Ovary (tissue), 10 donors: ENCODE measurements at places on chromosomes 11 and 22. TPM values are rescaled to one million over a fixed set of nuclear protein-coding genes. Genes with fewer than 3 reads are reported as not detected.

- DNase-seq, result no peak
- H3K4me1 ChIP-seq, result peaks cover 20% of the 10 kb centered on the region
- H3K4me3 ChIP-seq, result no peak overlapping the region
- no peaks in the 10 kb centered on the region for H3K27me3 ChIP-seq
Measured at GRCh38 chr22:32617903-32618302, 143.3 kb downstream of the FBXO7 start.

DNA sequence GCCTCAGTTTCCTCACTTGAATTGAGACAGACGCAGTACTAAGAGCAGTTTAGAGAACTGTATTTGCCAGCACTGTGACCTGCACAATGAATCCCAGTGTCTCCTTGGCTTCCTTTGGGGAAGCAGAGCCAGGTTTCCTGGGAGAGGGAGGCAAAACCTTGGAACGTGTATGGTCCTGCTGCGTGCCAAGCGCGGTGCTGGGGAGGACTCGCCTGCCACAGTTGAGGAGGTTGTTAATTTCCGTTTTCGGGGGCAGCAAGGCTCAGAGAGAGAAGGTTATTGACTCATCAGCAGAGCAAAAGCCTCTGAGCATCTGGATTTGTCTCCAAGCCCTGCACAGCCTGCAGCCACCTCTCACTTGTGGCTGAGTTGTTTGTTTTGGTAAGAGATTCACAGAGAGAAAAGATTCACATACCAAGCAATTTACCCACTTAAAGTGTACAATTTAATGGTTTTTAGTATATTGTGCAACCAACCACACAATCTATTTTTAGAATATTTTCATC lies 10.8 kb downstream of the SYT12 start:
- no peaks in the 10 kb centered on the region for H3K27me3 ChIP-seq
- H3K36me3 ChIP-seq, result no peaks in the 10 kb centered on the region
- no peak for DNase-seq
- peaks cover 4% of the 10 kb centered on the region for H3K4me1 ChIP-seq

DNA sequence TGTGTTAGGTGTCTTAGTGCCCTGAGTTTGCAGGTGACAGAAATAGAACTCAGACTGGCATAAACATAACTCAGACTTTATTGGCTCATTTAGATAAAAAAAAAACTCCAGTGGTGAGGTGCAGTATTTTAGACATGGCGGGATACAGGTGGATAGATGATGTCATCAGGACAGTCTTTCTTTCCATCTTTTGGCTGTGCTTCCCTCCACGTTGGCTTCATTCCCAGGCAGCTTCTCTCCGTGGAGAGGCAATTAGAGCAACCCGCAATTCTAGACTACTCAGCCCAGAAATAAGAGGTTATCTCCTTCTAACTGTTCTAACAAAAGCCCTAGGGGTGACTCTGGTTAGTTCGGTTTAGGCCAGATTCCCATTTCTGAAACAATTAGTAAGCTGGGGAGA lies 40.5 kb downstream of the NCAM1 start:
- no peaks in the 10 kb centered on the region for H3K27me3 ChIP-seq
- no peak overlapping the region for H3K27ac ChIP-seq
- H3K36me3 ChIP-seq, result no peaks in the 10 kb centered on the region
- H3K4me3 ChIP-seq, result no peak overlapping the region
- peak; percentile 27 for DNase-seq

DNA sequence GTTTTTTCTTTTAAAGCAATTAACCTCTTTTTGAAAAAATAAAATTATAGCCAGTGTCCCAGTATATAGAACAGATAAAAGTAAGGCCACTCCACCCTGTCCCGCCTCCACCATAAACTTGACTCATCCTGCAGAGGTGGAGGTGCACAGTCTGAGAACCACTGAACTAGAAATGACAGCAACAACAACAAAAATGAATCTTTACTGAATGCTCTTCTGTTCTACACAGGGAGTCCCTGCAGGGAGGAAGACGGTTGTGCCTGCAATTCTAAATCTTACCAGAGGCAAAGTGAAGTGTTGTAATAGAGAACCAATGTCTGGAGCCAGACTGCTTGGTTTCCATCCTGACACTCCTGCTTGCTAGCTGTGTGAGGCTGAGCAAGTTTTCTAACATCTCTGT lies 162.3 kb downstream of the FBXO7 start:
- H3K36me3 ChIP-seq, result no peaks in the 10 kb centered on the region
- H3K4me1 ChIP-seq, result no peaks in the 10 kb centered on the region
- no peak overlapping the region for H3K27ac ChIP-seq
- DNase-seq, result no peak

KCNJ5 gene
- total RNA-seq, result 1.0 TPM

YPEL4 gene
- 3.0 TPM for total RNA-seq

GRCh38 chr11:87431392-87431791 lies 393.7 kb downstream of the TMEM135 start:
- no peak overlapping the region for H3K4me3 ChIP-seq
- H3K4me1 ChIP-seq, result peaks cover 11% of the 10 kb centered on the region
- H3K27me3 ChIP-seq, result no peaks in the 10 kb centered on the region
- no peaks in the 10 kb centered on the region for H3K36me3 ChIP-seq
- H3K27ac ChIP-seq, result no peak overlapping the region
